ENCODE measurements at places on chromosomes 11 and 22. TPM values are rescaled to one million over a fixed set of nuclear protein-coding genes. Genes with fewer than 3 reads are reported as not detected.

CPSF7 gene
- 86.5 TPM for total RNA-seq

DNA sequence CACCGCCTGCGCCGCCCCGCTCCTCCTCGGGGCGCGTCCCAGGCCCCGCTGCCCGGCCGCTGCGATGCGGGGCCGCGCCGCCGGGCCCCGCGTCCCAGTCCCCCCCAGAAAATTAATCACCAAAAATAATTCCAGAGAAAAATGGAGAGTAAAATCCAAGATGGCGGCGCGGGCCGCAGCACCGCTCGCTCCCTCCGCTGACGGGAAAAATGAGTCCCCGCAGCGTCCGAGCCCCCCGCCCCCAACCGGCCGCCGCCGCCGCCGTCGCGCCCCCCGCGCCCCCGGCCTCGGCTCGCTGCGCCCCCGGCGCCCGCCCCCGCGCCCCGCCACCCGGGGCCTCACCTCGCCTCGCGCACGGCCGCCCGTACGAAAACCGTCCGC, at the start of gene KMT5B:
Gene KMT5B (minus strand): TSS at position 162 of the 381 bp plus-strand sequence. CDS start 23,220 bp downstream, outside the sequence.
- DNase-seq = peak; percentile 56

DNA sequence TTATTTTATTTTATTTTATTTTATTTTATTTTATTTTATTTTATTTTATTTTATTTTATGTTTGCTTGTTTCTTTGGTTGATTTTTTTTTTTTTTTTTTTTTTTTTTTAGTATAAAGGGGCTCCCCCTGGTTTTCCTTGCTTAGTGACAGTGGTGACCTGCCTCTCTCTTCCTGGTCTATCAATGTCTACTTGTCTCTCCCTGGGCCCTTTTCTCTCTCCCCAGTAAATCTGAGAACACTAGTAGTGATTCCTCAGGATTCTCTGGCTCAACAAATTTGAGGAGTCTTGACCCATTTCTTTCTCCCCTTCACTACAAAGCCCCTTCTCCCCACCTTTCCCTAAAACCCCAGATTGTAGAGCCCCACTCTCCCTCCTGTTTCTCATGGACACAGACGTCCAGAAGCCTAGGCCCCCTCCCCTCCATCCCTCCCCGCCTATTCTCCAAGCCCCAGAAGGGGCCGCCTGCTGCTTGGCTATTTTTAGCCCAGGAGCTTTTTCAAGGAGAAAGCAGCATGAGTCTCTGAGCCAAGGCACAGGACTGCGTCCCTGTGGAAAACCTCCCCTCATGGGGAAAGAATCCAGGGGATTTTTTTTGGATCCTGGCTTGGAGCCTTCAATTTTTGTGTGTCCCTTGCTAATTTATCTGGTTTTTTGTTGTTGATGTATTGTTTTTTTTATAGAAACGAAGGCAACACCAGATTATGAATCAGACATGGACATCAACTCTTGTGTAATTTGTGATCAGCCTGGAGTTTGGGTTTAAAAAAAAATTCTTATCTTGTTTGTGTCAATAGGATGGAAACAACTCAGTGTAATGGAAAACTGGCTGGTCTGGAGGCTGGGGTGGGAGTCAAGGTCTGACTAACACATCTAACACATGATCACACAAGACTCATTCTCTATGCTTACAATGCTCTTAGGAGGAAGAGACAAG, 17.5 kb upstream of the ACCSL start:
- peak; percentile 74 for DNase-seq

DDI1 gene
- total RNA-seq = 17.8 TPM

- no peak for DNase-seq
Measured at GRCh38 chr11:82321206-82321605, 412.5 kb downstream of the FAM181B start.

DNA sequence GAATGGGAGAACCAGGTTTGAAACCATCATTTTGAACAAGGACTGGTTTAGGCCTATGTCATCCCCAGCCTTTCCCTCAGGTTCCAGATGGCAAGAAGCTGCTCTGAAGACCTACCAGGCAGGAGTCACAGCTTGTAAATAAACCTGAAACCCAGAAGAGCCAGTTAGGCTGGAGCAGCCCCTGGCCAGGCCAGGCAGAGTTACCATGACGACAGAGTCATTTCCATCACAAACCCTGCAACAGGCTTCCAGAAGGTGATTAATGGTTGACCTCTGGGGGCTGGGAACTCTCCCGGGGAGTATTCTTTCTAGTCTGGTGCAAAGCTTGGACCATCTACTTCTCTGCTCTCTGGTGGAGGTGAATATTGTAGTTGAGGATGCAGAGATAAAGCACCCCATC, 164.1 kb upstream of the NCAM1 start:
- DNase-seq = no peak

- no peak for DNase-seq
Measured at GRCh38 chr11:28146123-28146751, 38.0 kb downstream of the METTL15 start.

MS4A14 gene
- total RNA-seq = 154 TPM

- no peak for DNase-seq
Measured at GRCh38 chr22:28607795-28608194, 71.8 kb downstream of the TTC28 start.

DNA sequence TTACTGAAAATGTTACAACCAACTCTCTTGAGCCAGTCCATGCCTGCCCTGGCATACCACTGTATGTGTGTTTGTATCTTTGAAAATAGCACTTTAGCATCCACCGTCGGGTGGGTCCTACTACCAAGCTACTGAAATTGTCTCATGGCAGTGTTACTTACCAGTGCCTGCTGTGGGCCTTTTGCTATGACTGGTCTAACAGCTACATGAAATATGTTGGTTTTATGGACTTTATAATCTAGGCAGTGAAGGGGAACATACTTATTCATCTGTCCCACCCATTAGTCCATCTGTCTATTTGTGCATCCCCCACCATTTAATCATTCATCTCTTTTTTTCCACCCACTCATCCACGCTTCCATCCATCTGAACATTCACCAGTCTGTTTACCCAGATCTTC, 106.0 kb downstream of the NAV2 start:
- no peak for DNase-seq

DNA sequence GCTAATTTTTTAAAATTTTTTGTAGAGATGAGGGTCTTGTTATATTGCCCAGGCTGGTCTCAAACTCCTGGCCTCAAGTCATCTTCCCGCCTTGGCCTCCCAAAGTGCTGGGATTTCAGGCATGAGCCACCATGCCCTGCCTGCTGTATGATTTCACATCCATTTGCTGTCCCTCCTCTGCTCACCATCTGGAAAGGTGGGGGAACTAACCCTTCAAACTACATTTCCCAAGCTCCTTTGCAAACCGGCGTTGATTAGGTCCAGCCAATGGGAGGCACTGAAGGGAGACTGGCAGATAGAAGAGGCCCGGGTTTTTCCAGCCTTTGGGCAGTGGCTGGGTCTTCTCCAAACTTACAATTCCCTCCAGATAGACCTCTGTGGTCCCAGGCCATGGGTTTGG, 19.3 kb downstream of the RFPL1 start:
- peak; percentile 56 for DNase-seq

FAM89B gene
- total RNA-seq = 59.9 TPM

DNA sequence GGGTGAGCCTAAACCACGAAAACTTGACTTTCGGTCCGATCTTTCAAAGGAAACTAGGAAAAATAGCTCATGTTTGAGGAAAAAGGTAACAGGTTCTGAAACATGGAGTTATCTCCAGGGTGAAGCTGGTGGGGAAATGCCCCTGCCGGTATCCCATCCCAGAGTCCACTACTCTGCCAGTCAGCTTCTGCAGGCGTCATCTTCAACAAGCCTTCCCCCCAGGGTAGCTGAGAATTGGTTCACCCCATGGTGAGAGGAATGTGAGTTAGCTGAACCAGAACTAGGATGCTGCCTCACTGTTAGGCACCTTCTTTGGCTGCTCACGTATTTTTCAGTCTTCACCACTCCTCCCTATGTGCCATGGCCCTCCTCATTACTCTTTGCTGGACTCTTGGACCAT, 1.1 kb downstream of the GVQW3 start:
- DNase-seq = no peak

DNA sequence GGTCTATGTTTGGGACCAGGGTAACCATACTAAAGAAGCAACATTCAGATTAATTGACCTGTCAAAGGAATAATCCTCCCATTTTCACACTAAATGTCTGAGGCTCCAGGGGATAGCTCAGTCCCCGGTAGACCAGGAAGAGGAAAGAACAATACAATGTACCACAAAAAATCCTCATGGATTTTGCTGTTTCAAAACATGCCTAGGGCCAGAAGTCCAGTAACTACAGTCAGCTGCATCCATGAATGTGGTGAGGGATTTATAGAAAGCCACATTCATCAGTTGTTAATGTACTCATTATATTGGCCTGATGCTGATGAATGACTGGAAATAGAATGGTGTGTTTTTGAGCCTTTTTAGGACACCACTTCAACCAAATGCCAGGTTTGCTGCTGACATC, 6.9 kb upstream of the ETS1 start:
- no peak for DNase-seq

- peak; percentile 73 for DNase-seq
Measured at GRCh38 chr22:21587803-21588611, 20.5 kb downstream of the UBE2L3 start.

GRCh38 chr11:15586741-15587473, 472.2 kb downstream of the INSC start:
- DNase-seq = no peak

DNA sequence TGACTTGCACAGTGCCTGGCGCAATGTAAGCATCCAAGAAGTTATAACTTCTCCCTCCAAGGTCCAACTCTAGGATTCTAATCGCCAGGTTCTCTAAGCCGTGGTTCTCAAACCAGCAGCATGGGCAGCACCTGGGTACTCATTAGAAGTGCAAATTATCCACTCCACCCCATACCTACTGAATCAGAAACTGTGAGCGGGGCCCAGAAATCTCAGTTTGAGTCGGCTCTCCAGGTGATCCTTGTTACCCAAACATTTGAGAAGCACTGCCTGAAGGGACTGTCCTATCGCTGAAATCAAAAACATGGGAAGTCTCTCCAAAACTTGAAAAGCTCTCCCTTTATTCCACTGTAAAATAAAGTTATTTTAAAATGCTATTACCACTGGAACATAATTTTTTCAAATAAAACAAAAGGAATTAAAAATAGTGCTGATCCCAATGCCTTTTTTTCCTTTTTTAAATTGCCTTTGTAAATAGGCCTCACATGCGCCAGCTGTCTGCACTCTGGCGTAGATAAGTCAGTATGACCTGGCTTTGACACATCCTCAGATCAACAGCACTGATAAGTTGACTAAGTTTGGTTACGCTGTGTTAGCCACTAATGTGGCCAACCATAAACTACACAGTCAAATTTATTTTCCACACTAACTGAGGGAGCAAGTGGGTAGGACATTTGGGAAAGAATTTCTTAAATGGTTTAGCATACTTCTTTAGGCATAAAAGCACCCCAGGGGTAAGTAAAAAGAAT, 8.4 kb upstream of the CTR9 start:
- DNase-seq = no peak

DNA sequence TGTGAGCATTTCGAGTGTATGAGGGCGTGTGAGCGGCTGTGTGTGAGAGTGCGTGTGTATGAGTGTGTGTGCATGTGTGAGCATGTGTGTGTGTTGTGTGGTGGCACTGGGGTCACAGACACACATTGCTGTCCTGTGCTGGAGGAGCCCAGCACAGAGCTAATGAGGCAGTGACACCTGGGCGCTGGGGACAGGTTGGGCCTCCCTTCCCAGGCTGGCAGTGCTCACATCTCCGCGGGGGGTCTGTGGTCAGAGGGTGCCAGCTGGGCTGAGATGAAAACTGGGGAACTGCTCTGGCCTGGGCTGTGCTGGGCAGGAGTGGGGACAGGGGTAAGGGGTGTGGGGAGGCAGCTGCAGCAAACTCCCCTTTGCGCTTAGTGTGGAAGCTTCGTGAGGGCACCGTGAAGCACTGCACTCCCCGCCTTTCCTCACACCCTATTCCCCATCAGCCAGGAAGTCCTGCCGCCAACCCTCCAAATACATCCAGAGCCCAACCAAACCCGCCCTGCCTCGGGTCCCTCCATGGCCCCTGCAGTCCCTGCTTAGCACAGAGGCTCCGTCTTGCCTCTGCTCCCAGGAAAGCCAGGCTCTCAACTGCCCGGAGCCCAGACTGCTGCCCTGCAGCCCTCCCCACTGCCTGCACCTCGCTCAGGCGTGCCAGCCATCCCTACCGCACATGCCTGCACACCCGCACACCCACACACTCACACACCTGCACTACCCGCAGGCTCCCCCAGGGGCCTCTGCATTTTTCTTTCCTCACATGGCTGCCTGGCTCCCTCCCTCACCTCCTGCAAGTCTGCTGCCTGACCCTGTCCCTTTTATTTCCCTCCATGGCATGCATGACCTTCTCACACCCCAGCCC, 62.0 kb upstream of the THY1 start:
- no peak for DNase-seq

GRCh38 chr11:86374586-86374985, at the start of gene CCDC81:
Gene CCDC81, plus strand, starts transcription at chr11:86374887. Its CDS starts 277 bp downstream, at chr11:86375164.
- DNase-seq = peak; percentile 43

GRCh38 chr22:28232204-28232603, 313.1 kb upstream of the PITPNB start:
- no peak for DNase-seq
